Astrocyte (in vitro differentiated cells and primary cell): ENCODE measurements at places on chromosomes 5 and 9. TPM values are rescaled to one million over a fixed set of nuclear protein-coding genes. Genes with fewer than 3 reads are reported as not detected.

GRCh38 chr5:72477644-72478043 is 29.6 kb downstream of the ZNF366 start:
- H3K27ac ChIP-seq = no peak overlapping the region
- peaks cover 6% of the 10 kb centered on the region for H3K4me1 ChIP-seq
- no peak for DNase-seq

Gene CYSRT1
- total RNA-seq = 1.2 and 1.3 TPM in 2 replicates

Gene DMRT3
- total RNA-seq = not detected in 2 replicates

Gene NUDT12
- total RNA-seq = 6.1 and 6.3 TPM in 2 replicates

Gene CER1
- total RNA-seq = 2.2 and 2.8 TPM in 2 replicates

DNA sequence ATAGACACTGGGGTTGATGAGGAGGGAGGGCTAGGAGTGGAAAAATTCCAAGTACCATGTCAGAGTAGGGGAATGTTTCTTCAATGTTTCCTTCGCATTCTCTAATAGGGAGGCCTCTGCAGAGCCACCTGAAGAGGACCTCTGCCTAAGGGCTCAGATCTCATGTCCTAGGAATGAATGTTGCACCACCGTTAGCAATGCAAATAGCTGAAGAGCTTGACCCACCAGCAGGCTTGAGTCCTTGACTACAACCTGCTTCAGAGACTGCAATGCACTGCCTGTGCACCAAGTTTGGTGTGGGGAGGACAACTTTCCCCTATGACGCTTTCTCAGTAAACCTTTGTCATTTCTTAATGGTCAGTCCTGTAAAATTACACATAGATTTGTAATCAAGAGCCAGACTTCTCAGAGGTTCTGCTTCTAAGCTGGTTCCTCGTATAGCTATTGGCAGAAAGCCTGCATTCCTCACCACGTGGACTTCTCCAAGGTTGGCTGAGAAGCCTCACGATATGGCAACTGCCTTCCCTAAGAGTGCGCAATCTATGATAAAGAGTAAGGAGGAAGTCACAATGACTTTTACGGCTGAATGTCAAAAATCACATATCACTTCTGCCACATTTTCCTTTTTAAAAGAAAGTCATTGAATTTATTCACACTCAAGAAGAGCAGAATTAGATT is 600.7 kb upstream of the PTGER4 start:
- no peak for DNase-seq
- H3K4me3 ChIP-seq = no peak overlapping the region
- H3K4me1 ChIP-seq = no peaks in the 10 kb centered on the region
- no peak overlapping the region for H3K27ac ChIP-seq
- H3K36me3 ChIP-seq = no peaks in the 10 kb centered on the region

Gene RLN1
- 0.53 TPM in 1 of 2 replicates, not detected in the other for total RNA-seq

DNA sequence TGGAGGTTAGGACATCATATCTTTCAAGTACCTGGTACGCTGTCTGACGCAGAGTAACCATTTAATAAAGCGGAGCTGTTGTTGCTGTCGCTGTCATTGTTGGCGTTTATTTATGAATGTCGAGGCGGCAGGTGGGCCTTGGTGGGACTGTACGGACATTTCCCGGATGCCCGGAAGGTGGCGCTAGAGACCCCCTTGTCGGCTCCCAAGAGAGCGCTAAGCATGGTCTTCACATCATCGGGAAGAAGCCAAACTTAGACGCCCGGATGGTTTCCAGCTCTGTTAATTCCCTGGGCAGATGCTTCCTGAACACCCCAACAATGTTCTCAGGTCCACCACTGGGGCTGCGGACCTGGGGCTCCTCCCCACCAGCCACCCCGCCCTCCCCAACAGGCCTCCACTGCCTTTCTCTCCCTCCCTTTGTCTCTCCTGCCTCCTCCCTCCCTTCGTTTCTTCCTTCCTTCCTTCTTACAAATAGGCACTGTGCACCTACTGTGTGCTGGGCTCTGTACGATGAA is 54.1 kb downstream of the DUSP1 start:
- H3K4me3 ChIP-seq = no peak overlapping the region
- peaks cover 13% of the 10 kb centered on the region for H3K4me1 ChIP-seq
- H3K27me3 ChIP-seq = no peaks in the 10 kb centered on the region
- peak; percentile 52 for DNase-seq

Gene NDOR1
- 13.7 and 14.5 TPM in 2 replicates for total RNA-seq
